Kidney (tissue), 22 donors: ENCODE measurements at places on chromosomes 7 and 10. TPM values are rescaled to one million over a fixed set of nuclear protein-coding genes. Genes with fewer than 3 reads are reported as not detected.

DNA sequence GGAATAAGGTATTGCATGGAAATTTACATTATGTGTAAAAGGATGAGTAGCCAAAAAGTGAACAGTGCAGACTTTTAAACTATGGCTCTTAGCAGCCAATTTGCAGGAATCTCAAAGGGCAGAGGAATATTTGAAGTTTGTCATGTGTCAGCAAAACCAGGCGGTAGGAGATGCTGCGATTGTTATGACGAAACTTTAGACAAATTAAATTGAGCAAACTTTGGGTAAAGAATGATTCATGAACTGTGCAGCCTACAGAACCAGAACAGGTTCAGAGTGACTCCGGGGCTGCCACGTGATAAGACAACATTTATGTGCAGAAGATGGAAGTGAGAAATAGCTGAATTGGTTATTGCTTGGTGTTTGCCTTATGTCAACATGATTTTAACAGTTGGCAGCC, 39.2 kb upstream of the CCDC6 start:
- DNase-seq: no peak

DNA sequence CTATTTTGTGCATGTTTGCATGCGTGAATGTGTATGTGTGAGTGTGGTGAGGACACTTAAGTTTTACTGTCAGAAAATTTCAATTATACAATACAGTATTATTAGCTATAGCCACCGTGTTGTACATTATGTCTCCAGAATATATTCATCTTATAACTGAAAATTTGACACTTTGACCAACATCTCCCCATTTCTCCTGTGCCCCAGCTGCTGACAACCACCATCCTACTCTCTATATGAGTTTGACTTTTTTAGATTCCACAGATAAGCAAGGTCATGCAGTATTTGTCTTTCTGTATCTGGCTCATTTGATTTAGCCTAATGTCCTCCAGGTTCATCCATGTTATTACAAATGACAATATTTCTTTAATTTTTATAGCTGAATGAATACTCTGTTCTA, 195.0 kb downstream of the GPR37 start:
- no peak for DNase-seq

GRCh38 chr10:95655571-95656290, 780 bp downstream of the ALDH18A1 start:
- no peak for DNase-seq

INHBA gene
- total RNA-seq: 5.9 TPM

NODAL gene
- not detected for total RNA-seq
